Nucleus accumbens (tissue), 56 donors: ENCODE measurements at places on chromosomes 1 and 21.

DNA sequence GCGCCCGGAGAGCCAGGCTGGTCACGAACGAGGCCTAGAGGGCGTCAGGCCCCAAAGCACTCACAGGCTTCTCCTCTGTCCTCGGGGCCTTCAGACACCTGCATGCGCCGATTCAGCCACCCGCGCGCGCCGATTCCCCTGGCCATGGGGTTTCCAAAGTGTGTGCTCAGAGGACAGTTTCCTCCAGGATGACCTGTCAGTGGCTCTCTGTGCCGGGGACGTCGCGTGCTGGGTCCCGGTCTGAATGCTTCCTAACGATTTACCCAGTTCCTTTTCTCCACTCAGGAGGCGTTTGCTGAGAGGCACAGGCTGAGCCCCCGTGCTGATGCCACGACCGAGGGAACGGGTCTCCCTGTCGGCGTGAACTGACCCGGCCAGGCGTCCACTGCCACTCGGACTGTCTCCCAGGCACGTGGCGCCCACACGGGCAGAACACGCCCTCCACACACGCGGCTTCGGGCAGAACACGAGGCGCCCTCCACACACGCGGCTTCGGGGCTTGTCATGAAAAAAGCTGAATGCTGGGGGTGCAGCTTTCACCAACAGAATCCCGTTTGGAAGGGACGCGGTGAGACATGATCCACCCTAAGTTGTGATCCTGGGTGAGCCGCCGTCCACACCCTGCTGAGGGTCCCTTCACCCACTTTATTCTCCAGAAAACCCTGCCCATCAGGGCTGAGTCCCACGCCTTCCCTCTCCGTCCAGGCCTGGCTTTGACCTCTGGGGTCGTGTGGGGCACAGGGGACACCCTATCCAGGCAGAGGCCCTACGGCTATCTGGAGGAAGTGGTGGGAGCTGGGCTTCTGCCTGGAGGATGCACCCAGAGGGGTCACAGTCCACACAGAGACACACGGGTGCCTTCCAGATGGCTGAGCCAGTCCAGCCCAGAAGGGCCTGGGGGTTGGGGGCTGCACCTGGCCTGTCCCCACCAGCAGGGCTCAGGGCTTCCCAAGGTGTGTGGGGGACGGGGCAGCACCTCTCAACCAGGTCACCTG lies 56.1 kb downstream of the COL6A1 start:
- no peak for DNase-seq

- no peak for DNase-seq
These were observed 480.2 kb downstream of the COL11A1 start for GRCh38 chr1:102628109-102628613.

DNA sequence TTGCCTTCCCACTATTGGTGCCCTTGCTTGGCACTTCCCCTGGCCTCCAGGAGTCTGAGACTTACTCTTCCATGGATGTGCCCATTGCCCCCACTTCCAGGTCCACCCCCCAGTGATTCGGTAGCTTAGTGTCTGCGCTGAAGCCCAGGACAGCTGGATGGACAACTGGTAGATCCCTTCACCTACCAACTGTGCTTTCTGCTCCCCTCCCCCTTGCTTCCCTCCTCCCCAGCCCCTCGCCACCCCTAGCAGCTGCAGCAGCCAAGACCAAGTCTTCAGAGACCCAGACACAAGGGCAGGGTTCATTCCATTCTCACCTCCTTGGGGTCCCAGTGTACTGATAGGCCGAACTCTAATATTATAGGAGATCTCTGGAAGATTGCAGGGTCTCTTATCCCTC lies 6.9 kb downstream of the LMNA start:
- DNase-seq, result no peak

DNA sequence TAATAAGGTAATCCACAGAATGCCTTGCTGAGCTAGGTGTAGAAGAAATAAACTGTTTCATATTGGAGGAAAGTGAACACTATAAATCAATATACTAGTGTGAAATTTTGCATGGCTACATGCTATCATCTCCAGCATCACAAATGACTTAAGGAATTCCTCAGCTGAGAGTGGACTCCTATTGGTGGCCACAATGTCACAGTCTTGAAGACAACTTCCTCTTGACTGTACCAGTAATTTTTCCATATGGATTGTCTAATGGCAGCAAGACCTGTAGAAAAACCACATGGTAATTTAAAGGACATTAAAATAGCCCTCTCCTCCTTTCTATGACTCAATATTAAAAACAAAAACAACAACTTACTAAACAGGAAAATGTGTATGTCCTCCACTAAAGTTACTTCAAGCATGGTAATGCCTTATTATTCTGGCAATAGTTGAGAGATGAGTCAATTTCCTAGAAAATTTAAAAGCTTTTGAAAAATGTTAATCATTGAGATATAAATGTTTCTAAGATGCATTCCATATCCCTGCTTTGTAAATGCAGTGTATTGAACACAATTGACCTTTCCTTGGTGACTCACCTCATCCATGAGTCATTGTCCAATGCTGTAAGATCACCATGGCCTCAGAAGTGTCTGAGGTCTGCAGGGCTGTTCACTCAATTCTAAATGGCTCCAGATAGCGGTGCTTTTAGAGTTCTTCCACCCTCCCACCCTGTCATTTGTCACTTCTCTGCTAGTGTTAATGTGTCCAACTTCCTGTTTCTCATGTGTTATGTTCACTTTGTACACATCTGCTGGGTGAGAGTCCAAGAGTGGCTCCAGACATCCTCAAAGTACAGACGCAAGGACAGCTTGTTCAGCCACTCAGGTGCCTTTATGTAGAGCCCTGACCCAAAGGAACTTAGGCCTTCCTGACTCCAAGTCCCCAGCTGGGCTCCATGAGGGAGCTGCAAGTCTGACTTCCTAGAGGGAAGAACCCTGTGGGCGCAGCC lies 32.8 kb upstream of the DNASE2B start:
- DNase-seq, result no peak

GRCh38 chr1:198915327-198916231 lies 276.7 kb downstream of the PTPRC start:
- DNase-seq, result no peak

GRCh38 chr1:199282751-199283305 lies 644.0 kb downstream of the PTPRC start:
- DNase-seq, result no peak

GRCh38 chr1:17690906-17691634 lies 64.1 kb upstream of the ACTL8 start:
- DNase-seq, result no peak
